ENCODE measurements at places on chromosomes 4 and X.

GRCh38 chrX:123818243-123818642 is 41.6 kb upstream of the XIAP start:
- DNase-seq, result no peak

DNA sequence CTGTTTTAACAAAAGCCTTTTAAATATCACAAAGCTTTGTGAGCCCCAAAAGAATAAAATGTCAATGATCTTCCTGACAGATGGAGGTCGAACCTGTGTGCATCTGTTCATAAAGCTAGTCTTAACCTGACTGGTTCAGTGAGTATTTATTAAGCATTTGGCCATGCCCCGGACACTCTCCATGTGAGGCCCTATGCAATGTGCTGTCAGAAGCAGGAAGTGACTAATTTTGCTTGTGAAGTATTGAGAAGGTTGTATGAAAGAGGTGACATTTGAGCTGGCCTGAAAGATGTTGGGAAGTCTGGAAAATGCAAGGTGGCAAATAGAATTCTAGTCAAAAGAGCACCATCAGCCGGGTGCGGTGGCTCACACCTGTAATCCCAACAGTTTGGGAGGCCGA is 171.4 kb downstream of the MSL3 start:
- DNase-seq, result no peak

DNA sequence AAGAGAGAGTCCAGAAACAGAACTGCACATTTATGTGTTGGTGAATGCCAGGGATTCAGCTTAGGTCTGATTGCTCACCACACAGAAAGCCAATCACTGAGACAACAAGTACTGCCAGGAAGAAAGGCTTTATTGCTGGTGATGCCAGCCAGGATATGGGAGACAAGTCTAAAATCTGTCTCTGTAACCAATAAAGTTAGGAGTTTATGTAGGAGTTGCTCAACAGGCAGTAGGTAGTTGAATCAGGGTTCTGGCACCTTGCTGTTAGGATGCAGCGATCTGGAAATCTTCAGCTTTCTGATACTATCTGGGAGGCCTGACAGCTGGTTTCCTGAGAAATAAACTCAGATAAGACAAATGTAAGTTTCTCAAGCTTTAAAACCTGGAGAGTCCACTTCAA is 120.2 kb upstream of the ENPP6 start:
- no peak for DNase-seq

- DNase-seq, result no peak
These were observed 119.2 kb upstream of the GRID2 start for GRCh38 chr4:92184566-92184965.
